ENCODE measurements at places on chromosomes 2 and 18. TPM values are rescaled to one million over a fixed set of nuclear protein-coding genes. Genes with fewer than 3 reads are reported as not detected.

DNA sequence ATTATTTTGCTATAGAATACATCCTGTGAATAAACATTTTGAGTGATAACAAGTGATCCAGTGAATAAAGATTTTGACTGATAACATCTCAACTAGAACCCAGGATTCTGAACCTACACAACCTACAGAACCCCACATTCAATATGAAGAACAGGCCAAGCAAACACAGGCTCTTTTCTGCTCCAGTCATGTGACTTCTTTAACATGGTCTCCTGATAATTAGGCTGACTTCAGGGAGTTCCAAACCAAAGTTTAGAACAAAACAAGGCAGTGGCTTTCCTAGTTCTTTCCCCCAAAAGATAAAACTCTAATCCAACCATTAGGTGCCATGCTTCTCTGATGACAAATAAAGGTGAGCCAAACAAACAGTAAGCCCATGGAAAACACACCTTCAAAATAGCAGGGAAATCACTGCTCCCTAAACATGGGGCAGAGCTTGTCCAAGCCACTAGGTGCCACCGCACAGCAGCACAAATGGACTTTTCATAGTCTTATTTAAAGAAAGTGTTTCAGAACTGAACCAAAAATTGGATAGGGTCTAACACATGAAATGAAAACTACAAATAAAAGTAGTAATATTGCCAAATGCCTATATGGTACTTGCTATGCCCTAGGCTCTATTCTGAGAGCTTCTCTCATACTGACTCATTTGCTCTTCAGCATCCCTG lies 95.3 kb downstream of the EVA1A start:
- H3K4me1 ChIP-seq = no peaks in the 10 kb centered on the region
- no peak for DNase-seq
- H3K36me3 ChIP-seq = no peaks in the 10 kb centered on the region
- peaks cover 47% of the 10 kb centered on the region for H3K27me3 ChIP-seq

- H3K27me3 ChIP-seq = no peaks in the 10 kb centered on the region
- H3K36me3 ChIP-seq = peaks cover 4% of the 10 kb centered on the region
- H3K4me1 ChIP-seq = peaks cover 5% of the 10 kb centered on the region
- H3K27ac ChIP-seq = peak overlapping the region; percentile 77
Observed at GRCh38 chr2:64586883-64587481, 62.9 kb downstream of the AFTPH start.

DNA sequence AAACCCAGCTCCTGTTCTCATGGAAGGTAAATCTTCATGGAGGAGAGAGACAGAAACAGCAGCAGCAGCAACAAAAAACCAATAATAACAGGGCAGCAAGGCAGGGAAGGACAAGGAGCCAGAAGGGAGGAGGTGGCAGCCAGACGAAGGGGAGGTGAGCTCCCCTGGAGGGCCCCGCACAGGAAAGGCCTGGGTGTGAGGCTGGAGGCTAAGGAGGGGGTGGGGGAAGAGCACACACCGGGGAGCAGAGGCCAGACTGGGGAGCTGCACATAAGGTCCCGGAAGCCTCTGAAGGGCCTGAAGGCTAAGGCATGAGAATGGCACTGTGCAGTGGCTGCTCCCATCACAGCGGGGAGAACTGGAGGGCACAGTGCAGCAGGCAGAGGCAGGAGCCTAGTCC lies 94.8 kb upstream of the SMAD7 start:
- H3K4me3 ChIP-seq = no peak overlapping the region
- peaks cover 13% of the 10 kb centered on the region for H3K36me3 ChIP-seq
- no peak for DNase-seq
- H3K4me1 ChIP-seq = peaks cover 19% of the 10 kb centered on the region
- no peaks in the 10 kb centered on the region for H3K27me3 ChIP-seq
- H3K27ac ChIP-seq = peak overlapping the region; percentile 85

- DNase-seq = no peak
- peaks cover 47% of the 10 kb centered on the region for H3K27me3 ChIP-seq
- H3K4me3 ChIP-seq = no peak overlapping the region
Observed at GRCh38 chr2:237281836-237282306, 132.1 kb downstream of the COL6A3 start.

DNA sequence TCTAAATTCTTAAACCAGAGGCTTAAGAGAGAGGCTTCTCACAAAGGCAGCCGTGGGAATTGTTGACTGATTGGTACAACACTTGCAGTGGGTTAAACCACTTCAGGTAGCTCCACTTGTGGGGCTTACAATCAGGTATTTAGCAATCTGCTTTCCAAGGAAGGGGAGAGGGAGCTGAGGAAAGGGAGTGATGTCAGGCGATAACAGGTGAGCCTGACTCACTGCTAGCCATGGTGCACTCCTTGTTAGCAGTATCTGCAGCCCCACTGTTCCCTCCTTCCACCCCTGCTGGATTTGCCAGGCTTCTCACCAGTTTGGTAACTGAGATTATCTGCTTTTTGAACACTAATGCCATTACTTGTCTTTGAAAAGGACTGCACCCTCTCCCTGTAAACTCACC lies 1056.7 kb upstream of the FANCL start:
- no peak overlapping the region for H3K4me3 ChIP-seq
- no peak for DNase-seq
- H3K27ac ChIP-seq = no peak overlapping the region
- H3K4me1 ChIP-seq = no peaks in the 10 kb centered on the region

- no peaks in the 10 kb centered on the region for H3K36me3 ChIP-seq
- H3K27me3 ChIP-seq = no peaks in the 10 kb centered on the region
- H3K4me1 ChIP-seq = no peaks in the 10 kb centered on the region
- no peak for DNase-seq
- no peak overlapping the region for H3K4me3 ChIP-seq
Observed at GRCh38 chr2:212052412-212053159, 486.0 kb downstream of the ERBB4 start.

GRCh38 chr2:207244971-207245925 lies 79.5 kb upstream of the KLF7 start:
- H3K4me1 ChIP-seq = peaks cover 4% of the 10 kb centered on the region
- H3K4me3 ChIP-seq = no peak overlapping the region
- DNase-seq = no peak
- no peaks in the 10 kb centered on the region for H3K36me3 ChIP-seq
- no peaks in the 10 kb centered on the region for H3K27me3 ChIP-seq

The ANKMY1 gene
- total RNA-seq = 34.6 TPM

The GPR35 gene
- 5.4 TPM for total RNA-seq

The IL36G gene
- not detected for total RNA-seq

The NR4A2 gene
- total RNA-seq = 213 TPM

The ABCG5 gene
- total RNA-seq = not detected

The TBR1 gene
- not detected for total RNA-seq

The SUMO1 gene
- 61.1 TPM for total RNA-seq

All from T-helper 17 cell (primary cell).